ENCODE measurements at places on chromosomes 1 and 21.

GRCh38 chr1:214193691-214194090, 87.3 kb upstream of the SMYD2 start:
- no peak for DNase-seq

DNA sequence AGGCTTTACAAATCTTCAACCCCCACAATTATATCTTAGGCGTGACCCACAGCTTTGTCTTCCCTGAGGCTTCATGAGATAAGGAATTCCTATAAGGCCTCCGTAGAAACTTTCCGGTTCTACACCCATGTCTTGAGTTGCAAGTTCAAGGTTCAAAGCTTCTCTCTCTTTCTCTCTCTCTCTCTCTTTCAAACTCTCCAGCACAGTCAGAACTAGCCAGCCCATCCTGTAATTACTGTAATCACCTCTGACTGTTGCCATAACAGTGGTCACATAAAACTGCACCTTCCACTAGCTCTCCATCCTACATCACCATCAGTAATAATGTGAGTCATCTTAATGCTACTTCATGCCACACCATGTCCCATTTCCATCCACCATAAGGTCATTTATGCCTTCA, 90.0 kb upstream of the NFASC start:
- DNase-seq: no peak

DNA sequence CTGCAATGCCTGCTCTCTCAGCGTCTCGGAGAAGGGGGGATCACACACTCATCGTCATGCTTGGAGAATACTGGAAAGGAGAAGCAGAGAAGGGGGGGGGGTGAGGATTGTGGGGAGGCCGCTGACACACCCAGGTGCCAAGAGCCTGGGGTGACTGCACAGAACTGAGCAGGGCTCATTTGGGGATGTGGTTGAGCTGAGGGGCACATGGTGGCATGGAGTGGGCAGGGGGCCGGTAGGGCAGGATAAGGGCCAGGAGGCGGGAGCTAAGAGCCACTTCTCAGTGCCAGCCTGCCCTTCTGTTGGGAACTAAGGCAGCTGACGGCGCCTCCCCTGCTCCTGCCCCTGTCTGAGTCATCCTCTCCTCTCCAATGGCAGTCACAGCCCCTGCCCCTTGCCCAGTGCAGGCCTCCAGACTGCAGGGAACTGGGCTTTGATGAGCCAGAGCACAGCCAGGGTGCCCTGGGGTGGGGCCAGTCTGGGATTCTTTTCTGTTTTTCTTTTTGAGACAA, 27.2 kb downstream of the MRPL37 start:
- peak; percentile 54 for DNase-seq

- DNase-seq: peak; percentile 27
Measured at GRCh38 chr1:200038981-200039848, 11.7 kb downstream of the NR5A2 start.

DNA sequence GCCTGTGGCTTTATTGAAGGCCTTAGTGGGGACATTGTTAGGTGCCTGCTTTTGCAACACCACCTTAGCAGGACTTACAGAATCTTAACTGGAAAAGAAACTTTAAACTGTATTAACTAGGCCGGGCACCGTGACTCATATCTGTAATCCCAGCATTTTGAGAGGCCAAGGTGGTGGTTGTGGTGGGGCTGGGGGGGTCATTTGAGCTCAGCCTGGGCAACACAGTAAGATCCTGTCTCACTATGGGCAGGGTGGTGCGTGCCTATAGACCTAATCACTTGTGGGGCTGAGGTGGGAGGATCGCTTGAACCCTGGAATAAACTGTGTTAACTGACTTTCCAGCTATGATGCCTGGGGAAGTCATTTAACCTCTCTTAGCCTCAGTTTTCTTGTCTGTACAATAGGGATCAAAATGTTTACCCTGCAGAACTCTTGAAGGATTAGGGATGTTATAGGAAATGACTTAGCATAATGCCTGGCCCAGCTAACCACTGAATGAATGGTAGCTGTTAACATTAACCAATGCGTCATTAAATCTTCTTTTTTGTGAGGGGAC, 39.5 kb downstream of the IER5 start:
- DNase-seq: peak; percentile 29

DNA sequence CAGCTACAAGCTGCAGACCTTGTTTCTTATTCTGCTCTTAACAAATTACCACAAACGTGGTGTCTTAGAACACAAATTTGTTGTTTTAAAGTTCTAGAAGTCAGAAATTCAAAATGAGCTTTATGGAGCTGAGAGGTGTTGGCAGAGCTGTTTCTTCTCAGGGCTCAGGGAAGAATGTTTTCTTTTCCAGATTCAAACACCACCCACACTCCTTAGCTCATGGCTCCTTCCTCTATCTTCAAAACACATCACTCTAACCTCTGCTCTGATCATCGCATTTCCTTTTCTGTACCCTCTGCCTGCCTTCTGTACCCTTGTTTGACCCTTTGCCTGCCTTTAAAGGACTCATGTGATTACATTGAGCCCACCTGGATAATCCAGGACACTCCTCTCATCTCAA, 26.9 kb upstream of the ITLN1 start:
- no peak for DNase-seq

DNA sequence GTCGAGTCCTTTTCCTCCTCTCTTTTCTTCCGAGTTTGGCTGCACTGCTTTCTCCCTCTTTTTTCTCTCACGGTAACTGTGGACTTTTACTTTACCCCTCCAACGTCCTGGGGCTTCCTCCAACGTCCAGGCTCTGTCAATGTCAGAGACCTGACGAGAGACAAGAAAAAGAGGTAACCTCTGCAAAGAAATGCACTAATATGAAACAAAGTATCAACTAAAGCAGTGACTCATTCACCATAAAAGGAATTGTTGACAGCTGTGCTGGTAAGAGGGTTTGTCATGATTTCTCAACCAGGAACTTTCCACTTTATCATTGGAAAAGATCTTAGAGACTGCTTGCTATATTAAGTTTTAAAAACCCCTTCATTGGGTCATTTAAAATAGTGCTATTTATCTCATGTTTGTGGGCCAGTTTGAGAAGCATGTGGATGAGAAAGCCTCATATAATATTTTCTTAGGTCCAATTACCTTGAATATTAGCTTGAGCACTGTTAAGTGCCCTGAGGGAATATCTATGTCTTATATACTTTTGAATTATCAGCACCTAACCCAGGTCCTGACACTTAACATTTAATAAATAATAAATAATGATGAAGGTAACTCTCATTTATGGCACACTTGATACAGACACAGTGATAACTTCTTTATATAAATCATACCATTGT, at the start of gene GBP2:
TSS of gene GBP2 (minus strand) at position 202 of the 668 bp plus-strand sequence. CDS start 4,148 bp downstream, outside the sequence.
- DNase-seq: peak; percentile 83

DNA sequence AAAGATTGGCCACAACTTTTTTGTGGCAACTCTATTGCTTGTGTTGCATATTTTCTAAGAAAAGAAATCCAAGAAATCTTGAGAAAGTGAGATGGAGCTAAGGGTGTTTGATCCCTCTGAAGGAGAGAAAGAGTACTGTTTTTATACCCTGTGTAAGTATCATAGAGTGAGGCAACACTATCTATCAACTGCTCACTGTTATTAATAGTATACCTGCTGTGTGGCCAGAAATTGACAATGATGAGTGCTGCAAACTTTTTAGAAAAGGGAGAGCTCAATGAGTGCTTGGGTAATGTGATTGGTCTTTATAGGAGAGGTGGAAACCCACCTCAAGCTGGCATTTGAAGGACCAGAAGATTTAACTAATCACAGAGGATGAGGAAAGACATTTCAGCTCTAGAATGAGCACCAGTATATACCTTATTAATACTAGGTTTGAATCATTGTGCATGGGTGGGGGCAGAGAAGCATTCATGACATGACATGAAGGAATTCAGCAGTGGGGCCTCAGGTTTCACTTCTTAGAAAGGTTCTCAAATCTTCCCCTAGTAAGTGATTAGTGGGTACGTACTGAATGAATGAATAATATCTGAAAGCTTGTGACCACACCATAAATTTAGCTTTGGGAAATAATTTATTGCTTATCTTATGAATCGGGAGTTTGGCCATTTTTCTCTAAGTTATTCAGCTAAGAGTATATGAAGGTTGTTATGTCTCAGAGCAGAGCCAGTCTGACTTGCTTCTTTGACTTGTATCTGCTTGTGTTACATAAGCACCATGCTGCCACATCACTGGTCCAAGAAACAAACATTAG, 169.2 kb upstream of the SGIP1 start:
- DNase-seq: peak; percentile 94

GRCh38 chr21:42125571-42126544, 54.7 kb downstream of the UMODL1 start:
- peak; percentile 73 for DNase-seq

GRCh38 chr1:170707959-170708655, 44.2 kb downstream of the PRRX1 start:
- peak; percentile 99 for DNase-seq

DNA sequence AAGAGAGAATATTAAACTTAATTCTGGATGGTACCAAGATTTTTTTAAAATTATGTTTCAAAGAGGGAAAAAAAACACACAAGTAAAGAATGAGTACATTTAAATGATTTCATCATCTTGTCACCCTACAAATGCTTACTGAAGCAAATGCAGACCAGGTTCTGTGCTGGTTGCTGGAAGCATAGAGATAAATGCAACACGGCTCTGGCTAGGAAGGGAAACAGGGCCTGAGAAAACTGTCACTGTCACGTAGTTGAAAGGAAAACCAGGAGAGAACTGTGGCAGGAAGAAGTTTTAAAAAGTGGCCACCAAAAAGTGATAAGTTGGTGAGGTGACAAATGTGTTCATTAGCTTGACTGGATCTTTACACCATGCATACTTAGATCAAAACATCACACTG, 336.9 kb upstream of the NFIA start:
- DNase-seq: no peak

- no peak for DNase-seq
Measured at GRCh38 chr1:30317921-30318320, 405.5 kb downstream of the MATN1 start.

GRCh38 chr1:14906665-14907064, 246.9 kb upstream of the TMEM51 start:
- DNase-seq: no peak

GRCh38 chr1:56533621-56534020, 45.7 kb downstream of the PLPP3 start:
- DNase-seq: no peak

DNA sequence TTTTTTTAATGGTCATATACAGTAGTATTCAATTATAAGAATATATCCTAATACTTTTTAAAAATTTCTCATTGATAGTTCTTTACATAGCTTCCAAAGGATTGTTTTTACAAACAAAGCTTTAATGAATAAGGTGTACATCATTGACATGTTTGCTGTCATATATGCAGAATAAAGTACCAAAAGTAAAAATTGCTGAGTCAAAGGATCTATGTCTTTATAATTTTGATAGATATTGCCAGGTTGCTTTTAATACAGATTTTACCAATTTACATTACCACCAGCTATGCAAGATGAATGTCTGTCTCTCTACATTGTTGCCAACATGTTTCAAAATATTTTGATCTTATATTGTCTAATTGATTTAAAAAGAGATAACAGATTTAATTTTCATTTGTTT, 173.9 kb upstream of the FAM78B start:
- DNase-seq: no peak

- DNase-seq: no peak
Measured at GRCh38 chr1:204327359-204327758, 32.4 kb downstream of the PLEKHA6 start.

DNA sequence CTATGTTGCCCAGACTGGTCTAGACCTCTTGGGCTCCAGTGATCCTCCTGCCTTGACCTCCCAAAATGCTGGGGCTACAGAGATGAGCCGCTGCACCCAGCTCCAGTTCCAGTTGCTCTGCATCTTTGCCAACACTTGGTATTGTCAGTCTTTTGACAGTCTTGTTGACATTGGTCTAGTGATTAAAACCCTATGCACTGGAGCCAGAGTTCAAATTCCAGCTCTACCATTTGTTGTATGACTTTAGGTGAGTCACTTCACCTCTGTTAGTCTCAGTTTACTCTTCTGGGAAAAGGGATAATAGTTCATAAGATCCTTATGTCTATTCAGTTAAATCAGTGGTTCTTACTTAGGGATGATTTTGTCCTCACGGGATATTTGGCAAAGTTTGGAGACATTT, 32.9 kb upstream of the MED18 start:
- DNase-seq: no peak

DNA sequence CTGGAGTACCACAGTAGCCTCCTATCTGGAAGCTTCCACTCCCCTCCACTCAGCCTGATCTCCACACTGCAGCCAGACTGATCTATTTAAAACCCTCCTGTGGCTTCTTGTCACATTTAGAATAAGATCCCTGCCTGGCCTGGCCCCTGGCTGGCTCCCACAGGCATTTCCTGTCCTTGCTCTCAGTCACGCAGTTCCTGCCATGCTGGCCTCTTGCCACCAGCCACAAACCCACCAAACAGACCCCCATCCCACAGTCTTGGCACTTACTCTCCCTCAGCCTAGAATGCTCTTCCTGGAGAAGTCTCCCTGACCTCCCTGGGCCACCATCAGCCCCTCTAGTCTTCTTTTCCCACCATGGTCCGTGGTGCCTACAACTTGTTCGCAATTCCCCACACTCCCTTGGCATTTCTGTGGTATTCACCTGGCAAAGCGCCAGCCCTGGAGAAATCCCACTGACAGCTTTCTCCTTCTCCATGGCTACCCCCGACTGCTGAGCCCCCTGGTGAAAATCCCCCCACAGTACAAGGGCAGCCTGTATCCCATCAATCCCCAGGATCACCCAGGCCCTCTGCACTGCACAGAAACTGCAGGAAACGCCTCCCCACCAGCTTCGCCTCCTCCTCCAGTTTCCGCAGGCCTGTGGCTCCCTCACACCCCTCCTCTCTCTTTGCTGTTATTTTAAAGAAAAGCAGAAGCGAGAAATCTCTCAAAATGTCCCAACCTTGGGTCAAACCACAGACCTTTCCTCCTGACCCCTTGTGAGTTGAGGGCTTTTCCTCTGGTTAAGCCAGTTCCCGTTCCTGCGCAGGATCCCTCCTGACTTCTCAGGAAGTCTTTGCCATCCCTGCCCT, 94.5 kb downstream of the SYT2 start:
- DNase-seq: peak; percentile 96

DNA sequence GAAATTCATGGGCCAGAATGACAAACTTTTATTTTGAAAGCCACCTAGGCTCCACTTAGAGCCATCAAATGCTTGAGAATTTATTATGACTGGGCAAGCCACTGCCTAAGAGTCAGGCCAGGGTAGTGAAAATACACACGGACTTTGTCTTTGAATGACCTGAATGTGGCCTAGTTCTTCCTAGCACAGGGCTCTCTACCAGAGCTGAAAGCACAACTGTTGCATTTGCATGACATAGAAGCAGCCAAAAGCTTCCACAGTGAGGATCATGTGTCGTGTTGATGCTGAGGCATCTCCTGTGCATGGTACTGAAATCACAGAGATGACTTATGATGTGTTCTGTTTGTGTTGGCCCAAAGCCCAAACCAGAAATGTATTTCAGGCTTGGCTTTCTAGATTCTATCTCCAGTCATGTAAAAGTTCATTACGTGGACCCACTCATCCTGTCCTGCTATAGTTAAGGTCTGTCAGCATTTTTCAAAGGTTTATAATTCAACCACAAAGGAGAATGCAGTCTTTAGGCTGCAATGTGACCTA, 164.0 kb upstream of the UBE2U start:
- peak; percentile 100 for DNase-seq

DNA sequence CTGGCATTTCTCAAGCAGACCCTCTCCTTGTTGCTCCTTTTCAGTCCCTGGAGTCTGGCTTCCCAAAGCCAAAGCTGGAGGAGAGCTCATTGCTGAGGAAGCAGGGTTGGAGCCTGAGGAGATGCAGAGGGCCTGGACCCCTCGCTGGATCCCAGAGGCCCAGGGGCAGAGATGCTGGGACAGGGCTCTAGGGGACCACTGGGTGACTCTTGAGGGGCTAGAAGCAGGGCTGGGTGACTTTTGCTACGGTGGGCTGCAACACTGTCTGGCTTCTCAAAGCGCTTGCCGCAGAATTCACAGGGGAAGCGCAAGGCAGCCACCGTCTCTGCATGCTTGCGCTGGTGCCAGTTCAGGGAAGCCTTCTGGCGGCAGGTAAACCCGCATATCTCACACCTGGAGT, 8.8 kb downstream of the ZNF692 start:
- no peak for DNase-seq
